ENCODE measurements at places on chromosomes 2 and 18.

GRCh38 chr2:62931536-62931935 lies 119.1 kb upstream of the OTX1 start:
- DNase-seq: no peak

DNA sequence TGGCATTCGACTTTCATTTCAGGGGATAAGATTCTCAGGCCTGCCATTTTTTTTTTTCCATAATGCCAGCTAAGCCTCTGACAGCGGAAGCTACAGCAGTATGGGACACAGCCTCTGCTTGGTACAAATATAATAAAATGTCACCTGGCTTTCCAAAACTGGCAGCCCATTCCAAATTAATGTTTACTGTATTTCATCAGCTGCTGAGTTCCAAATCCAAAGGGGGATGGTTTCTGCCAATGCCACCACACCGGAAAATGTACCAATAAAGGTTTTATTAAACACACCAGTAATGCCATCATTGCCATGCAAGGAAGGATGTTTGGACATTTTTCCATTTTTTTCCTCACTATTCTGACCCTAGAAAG lies 275.8 kb upstream of the CCDC68 start:
- DNase-seq: no peak

DNA sequence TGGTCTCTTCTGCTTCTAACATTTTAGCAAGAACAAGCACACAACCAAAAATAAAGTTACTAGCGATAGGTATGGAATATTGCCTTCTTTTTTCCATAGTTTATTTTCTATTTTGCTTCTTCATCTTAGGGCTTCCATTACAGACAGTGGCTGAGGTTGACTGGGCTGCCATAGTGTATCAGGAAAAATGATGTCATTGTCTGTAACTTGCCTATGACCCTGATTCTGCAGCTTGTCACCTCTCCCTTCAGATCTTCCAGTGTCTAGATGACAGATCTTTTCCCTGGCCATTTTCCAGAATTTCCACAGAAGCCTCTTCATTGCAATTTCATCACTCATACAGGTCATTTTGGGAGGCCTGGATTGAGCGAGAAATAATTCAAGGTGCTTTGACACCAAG lies 308.5 kb downstream of the EPHA4 start:
- no peak for DNase-seq

DNA sequence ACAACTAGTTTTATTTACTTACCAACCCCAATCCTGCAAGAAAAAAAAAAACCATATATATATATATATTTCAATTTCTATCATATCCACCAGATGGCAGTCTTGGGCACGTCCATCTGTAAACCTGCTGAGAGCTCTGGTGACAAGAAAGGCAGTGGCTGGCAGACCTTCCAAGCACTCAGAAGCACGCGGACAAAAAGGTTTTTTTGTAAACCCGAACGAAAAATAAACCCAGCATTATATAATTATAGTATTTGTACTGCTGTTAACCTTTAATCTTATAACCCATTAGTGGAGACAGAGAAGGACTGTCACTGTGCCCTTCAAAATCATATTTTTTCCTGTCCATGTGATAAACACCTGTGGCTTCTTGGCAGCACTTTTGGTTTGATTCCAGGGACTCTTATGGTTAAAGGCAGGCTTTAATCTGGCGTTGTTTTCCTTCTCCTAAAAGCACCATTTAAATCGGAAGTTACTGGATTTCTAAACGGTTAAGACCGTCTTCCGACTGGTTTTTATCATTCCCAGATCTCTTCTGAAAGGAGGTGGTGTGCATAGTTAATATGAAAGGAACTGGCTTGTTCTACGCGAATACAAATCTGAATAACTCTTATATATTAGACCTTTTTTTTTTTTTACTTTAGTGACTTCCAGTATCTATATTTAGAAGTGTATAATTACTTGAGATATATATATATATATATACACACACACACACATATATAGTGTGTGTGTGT lies 31.0 kb upstream of the SLC3A1 start:
- peak; percentile 63 for DNase-seq

DNA sequence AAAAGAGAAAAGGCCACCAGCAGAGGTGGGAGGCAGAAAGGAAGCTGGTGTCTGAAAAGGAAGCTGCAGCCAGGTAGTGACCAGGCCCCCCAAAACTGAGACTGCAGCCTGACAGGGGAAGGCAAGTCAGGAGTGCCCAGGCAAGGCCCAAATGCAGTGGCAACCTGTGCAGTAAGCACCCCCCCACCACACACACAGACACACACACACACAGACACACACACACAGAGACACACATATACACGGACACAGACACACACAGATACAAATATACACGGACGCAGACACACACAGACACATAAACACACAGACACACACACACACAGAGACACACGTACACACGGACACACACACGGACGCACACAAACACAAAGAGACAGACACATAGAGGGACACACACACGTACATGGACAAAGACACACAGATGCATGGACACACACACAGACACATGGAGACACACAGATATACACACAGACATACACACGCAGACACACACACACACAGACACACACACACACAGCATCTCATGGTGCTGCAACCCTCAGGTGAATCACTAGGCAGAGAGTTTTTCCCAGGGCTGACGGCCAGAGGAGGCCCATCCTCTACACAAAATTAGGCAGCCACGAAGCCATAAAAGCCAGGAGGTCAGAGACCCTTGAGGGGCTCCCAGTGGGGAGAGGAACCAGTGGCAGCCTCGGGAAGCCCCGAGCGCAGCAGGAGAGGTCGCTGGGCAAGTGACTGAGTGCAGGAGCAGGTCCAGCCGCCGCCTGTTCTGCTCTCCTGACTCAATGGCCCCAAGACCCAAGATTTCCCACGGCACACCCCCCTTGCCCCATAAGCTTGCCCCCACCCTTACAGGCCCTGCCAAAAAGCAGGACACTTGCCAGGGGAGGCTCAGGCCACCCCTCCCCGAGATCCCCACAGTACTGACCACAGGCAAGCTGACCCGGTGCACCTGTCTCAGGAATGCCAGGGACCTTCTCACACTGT lies 6.3 kb downstream of the SDC1 start:
- DNase-seq: no peak

DNA sequence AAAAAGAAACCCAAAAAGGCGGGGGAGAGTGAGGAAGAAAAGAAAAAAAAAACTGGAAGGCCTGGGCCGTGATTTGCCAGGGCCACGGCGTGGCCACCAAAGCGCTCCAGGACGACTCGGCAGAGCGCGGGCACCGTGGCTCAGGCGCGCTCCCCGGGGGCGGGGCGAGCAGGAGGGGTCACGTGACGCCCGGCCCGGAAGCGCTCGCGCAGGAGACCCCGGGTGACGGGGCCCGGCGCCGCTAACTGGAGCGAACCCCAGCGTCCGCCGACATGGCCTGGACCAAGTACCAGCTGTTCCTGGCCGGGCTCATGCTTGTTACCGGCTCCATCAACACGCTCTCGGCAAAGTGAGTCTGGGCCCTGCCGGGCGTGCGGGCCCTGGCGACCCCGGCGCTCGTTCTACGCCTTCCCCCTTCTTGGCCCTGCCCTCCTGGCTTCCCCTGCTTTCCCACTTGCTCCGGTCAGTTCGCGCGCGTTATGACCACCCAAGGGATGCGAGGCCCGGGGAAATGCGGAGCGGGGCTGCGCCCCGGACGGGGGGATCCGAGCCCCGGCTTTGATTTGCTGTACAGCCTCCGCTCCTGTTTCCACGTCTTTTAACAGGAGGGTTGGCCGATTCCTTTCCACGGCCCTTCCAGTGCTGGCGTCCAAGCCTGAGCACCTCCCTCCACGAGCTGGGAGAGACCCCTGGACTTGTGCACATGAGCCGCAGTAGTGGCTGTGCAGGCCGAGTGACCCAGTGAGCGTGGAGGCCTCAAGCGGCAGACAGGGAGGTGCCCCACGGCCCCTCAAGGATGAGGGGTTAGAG lies at the start of gene SLC35F6:
Gene SLC35F6 (plus strand): TSS at position 207 of the 810 bp plus-strand sequence. CDS start 66 bp downstream, at position 273.
- DNase-seq: peak; percentile 87

GRCh38 chr2:160492401-160493226 lies 993 bp downstream of the RBMS1 start:
- no peak for DNase-seq

DNA sequence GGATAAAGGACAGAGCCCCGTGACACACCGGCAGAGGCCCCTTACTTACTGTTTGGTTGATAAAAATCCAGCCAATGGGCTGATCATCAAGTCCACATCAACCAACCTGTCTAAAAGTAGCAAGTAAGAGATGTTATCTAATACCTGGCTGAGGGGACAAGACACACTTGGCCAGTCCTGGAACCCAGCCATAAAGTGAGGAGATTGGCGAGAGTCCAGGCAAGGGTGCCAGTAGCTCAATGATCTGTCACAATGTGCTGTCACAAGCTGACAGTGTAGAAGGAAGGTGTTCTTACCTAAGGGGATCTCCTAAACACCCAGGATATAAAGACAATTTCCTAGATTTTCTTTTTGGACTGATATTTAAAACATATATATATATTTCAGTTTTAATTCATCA lies 61.7 kb upstream of the IL1R2 start:
- DNase-seq: no peak

Data from dorsolateral prefrontal cortex (tissue), 122 donors.